ENCODE measurements at places on chromosomes 6 and 20. TPM values are rescaled to one million over a fixed set of nuclear protein-coding genes. Genes with fewer than 3 reads are reported as not detected.

The CCDC167 gene
- 10.5 TPM for total RNA-seq

The WFDC10B gene
- not detected for total RNA-seq

The RNF182 gene
- 0.09 TPM for total RNA-seq

The CGA gene
- not detected for total RNA-seq

The C20orf202 gene
- 0.17 TPM for total RNA-seq

The ARFGEF3 gene
- 1.7 TPM for total RNA-seq

The SRSF3 gene
- 241 TPM for total RNA-seq

The NOTCH4 gene
- total RNA-seq = 10.6 TPM

The CALHM6 gene
- 4.2 TPM for total RNA-seq

Measured in dermis lymphatic vessel endothelial cell (primary cell).